ENCODE measurements at places on chromosomes 13 and 19.

GRCh38 chr13:98360545-98360944 is 183.5 kb upstream of the RNF113B start:
- DNase-seq, result no peak

- DNase-seq, result no peak
Measured at GRCh38 chr13:64459778-64460177, 2770.4 kb downstream of the PCDH9 start.

GRCh38 chr13:45792827-45793303 is 58.7 kb downstream of the SIAH3 start:
- no peak for DNase-seq

DNA sequence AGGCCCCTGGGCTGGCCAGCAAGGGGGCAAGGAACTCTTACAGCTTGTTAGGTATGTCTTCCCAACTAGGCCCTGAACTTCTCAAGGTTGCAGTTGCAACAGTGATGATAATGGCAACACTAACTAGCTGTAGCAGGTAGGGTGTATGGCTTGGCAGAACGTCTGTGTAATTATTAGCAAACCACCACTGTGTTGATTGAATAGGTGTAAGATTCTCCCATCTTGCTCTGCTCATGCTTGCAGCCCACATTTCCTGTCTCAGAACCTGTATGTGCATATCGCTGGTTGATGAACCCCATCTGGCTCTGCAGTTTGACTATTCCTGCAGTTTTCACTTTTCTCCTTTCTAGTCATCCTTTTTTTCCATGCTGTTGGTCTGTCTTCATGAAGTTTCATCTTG is 178.8 kb downstream of the KATNAL1 start:
- no peak for DNase-seq

DNA sequence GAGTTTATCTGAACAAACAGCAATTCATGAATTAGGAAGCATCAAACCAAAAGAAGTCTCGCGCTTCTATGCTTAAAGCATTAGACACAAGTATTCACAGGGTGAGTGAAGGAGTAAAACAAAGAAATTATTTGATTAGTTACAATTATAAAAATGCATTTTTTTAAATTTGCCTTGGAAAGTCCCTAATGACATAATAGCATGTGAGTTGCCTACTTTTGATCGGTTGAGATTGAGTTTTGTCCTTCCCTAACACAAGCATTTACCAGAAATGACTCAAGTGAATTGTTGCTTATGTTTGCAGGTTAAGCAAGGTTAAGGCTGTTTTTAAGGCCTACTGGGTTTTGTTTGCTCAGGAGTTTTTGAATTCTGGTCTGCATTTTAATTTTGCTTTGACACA is 389 bp upstream of the ZNF649 start:
- peak; percentile 68 for DNase-seq

DNA sequence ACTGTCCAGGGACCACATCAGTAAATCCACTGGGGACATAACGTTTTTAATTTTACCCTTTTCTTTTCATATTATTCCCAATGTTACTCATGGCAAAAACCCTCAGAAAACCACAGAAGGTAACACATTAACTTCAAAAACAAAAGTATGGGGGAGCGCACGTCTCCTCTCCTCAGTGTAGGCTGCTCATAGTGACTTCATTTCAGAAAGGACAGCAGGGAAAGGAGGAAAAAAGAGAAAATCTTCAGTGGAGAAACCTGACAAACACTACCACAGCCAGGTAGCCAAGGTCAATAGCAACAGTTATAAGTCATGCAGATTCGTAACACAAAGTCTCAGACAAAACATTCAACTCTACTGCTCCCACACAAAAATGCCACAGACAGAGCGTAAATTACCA is 21.4 kb downstream of the DZIP1 start:
- DNase-seq, result no peak

- no peak for DNase-seq
Measured at GRCh38 chr13:32905864-32906180, 110.4 kb upstream of the KL start.

DNA sequence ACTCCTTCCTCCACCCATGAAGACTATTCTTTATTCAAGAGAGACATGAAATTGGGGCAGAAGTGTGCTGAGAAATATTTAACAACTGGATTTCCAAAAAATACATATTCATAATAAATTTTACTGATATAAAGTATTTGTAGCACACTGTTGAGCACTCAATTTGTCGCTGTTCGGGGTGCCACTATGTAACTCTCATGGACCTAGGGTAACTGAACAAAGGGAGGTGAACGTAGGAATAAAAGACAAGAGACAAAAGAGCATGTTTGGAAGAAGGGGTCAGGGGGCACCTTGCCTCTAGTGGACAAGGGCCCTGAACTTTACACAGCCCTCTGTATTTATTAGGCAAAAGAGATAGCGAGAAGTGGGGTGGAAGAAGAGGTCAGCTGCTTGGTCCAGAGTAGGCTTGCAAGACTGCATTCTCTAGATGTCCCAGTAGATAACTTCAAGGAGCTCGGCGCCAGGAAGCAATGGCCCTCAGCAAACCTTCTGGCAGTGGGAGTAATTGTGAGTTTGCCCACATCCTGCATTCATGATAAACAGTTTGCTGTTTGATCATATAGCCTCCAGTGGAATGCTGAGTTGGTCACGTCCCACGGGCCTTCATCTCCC is 4.5 kb upstream of the ZNF175 start:
- DNase-seq, result no peak

GRCh38 chr19:19561946-19562664 is 24.0 kb downstream of the CILP2 start:
- no peak for DNase-seq

GRCh38 chr13:112615391-112615790 is 27.4 kb upstream of the TUBGCP3 start:
- no peak for DNase-seq

- DNase-seq, result no peak
Measured at GRCh38 chr19:45408830-45409556, 2.5 kb downstream of the POLR1G start.

- no peak for DNase-seq
Measured at GRCh38 chr13:73913751-73914518, 220.3 kb downstream of the KLF12 start.

GRCh38 chr13:98410612-98411011 is 166.3 kb downstream of the STK24 start:
- DNase-seq, result no peak

- peak; percentile 37 for DNase-seq
Measured at GRCh38 chr13:89968470-89968869, 1379.0 kb upstream of the MIR17HG start.

DNA sequence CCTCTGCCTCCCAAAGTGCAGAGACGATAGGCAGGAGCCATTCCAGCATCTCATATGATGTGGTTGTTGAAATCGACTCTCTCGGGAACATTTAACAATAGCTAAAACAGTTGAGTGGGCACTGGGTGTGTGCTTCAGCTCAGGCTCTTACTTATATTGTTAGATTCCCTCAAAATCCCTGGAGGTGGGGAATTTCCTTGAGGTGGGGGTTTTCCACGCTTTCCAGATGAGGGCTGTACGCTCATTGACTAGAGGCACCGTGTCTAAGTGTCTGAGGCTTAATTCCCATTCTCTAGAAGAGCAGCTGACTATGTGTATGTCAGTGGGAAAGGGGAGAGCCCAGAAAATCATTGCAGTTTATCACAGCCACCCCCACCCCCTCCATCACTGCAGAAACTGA is 10.8 kb upstream of the GRAMD1A start:
- DNase-seq, result no peak

DNA sequence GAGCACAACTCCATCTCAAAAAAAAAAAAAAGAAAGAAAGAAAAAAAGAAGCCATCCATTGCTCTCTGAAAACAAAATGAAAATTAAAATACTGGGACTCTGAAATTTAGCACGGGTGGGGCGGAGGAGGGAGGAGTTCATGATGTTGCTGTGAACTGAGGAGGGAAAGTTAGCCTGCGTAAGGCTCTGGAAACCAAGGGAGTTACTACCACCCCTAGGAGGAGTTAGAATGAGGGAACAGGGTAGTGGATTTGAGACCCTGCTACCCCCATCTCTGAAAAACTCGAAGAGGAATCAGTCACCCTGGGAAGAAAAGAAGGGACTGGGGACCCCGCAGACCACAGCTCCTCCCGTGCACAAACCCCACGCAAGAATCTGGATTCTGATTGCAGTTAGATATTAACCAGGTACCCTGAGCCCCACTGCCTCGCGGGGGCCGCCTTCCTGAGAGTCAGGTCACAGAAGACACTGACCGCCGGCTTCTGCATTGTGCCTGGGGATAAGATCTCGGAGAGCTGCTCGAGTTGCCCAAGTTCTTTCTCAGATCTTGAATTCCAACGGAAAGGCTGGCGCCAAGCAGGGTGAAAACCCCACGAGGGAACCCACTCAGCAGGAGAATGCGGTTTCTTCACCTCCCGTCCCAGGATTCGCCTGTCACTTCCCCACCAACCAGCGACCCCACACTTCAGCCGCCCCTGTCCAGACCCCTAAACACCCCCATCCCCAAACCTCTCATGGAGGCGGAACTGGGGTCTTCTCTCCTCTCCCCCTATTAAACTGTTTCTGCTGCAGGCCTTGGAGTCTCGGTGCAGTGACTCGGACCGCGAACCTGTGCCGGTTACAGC is 870 bp downstream of the ZNF442 start:
- DNase-seq, result peak; percentile 65

DNA sequence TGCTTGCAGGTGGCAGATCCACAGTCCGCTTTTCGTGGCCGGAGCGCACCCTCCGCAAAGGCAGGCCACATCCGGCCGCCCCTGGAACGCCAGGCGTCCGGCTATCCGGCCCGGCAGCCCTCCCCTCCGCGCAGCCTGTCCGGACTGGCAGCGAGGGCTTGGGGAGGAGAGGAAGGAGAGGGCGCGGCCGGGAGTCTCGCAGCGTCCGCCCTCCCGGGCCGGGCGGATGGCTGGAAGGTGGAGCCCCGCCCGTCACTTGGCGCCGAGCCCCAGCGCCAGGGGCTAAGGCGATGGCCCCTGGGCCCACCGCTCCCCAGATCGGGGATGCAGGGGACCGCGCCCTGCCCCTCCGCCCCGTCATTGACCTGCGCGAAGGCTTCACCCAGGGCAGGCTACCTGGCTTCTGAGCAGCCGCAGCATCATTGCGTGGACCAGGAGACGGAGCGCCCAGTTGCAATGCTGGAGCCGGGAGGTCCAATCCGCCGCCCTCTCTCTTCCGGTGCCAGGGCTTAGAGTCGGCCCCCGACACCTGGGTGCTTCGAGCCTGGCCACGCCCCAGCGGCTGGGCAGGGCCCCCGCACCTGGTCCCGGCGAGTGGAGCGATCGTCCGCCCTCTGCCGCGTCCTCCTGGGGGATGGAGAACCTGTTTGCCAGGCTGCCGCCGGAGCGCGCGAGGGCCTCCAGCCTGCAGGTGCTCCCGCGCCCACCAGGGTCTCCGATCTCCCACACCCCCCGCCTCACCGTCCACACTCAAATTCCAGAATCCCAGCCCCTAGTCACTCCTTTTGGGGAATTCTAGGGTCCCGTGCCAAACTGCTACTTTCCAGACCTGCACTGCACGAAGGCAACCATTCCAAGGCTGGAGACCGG is at the start of gene FUT1:
Gene FUT1, minus strand, starts transcription at position 146 of the 870 bp plus-strand sequence. CDS start 1,360 bp downstream, outside the sequence.
- DNase-seq, result no peak

GRCh38 chr13:114142640-114143490 is 10.4 kb upstream of the RASA3 start:
- no peak for DNase-seq

- DNase-seq, result peak; percentile 84
Measured at GRCh38 chr19:7868671-7869452, 5.3 kb downstream of the PRR36 start.

GRCh38 chr13:78060966-78061365 is 142.3 kb upstream of the EDNRB start:
- DNase-seq, result no peak

GRCh38 chr13:46607768-46608564 is 55.0 kb downstream of the LRCH1 start:
- DNase-seq, result no peak

- DNase-seq, result no peak
Measured at GRCh38 chr13:40465015-40465390, 201.4 kb downstream of the FOXO1 start.

DNA sequence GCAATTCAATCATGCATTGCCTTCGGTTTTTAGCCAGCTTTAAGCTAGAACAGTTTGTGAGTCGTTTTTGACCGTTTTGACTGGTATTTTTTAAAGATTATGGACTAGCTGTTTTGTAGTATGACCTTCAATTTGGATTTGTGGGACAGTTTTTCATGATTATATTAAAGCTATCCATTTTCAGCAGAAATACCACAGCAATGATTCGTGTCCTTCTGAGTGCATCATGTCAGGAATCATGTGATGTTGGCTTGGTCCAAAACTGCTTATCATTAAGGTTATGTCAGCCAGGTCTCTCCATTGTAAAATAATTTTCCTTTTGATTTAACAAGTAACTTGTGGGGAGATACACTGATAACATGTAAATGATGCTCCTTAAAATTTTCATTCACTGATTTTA is 229.0 kb downstream of the POSTN start:
- no peak for DNase-seq

DNA sequence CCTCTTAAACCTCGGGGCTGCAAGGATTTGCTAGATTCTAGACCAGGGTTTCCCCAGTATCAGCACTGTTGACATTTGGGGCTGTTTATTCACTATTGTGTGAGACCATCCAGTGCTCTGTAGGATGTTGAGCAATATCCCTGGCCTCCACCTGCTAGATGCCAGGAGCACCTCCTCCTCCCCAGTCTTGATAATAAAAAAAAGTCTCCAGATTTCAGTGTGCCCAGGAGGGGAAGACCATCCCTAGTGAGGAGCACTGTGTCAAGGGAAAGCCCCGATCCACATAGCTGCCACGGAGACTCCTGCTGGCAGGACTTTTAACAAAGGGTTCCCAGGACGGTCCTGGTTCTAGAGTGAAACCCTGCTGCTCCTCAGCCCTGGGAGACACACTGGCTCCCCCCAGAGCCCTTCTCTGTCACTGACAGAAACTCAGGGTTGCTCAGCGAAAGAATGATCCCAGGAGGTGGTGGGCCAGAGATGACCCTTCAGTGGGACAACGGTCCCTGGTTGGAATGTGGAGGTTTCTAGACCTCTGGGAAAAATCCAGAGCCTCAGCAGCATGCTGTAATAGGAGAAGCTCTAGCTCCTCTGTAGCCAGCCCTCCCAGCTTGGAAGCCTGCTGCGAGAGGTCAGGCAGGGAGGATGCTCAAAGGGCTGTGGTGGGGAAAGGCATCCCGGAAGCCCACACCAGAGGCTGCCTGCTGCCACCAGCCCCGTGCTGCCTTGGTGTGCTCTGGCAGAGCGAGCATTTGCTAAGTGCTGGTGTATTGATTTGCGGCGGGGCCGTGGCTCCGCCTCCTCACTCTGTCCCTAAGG is 20.3 kb downstream of the LYL1 start:
- peak; percentile 42 for DNase-seq

DNA sequence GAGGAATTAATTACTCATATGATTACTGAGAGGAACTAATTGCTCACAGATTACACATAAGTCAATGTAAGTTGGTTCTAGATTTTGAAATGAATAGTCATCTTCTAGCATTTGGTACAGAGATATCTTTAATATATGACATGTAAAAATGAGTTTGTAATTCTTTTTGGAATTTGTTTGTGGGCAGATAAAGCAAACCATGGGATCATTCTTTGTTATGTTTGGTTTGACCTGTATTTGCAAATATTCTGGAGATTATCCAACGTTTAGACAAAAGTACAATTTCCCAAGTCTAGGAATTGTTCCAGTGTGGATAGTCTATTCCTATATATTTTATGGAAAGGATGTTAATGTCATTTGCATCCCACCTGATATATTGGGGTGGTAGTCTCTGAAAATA is 309.6 kb upstream of the EDNRB start:
- DNase-seq, result no peak
